ENCODE measurements at places on chromosomes 2 and 18. TPM values are rescaled to one million over a fixed set of nuclear protein-coding genes. Genes with fewer than 3 reads are reported as not detected.

The ERMN gene
- total RNA-seq: 0.27 TPM

- no peak overlapping the region for H3K4me3 ChIP-seq
- no peak for DNase-seq
- H3K27me3 ChIP-seq: no peaks in the 10 kb centered on the region
Measured at GRCh38 chr2:86066007-86066578, 39.6 kb downstream of the POLR1A start.

DNA sequence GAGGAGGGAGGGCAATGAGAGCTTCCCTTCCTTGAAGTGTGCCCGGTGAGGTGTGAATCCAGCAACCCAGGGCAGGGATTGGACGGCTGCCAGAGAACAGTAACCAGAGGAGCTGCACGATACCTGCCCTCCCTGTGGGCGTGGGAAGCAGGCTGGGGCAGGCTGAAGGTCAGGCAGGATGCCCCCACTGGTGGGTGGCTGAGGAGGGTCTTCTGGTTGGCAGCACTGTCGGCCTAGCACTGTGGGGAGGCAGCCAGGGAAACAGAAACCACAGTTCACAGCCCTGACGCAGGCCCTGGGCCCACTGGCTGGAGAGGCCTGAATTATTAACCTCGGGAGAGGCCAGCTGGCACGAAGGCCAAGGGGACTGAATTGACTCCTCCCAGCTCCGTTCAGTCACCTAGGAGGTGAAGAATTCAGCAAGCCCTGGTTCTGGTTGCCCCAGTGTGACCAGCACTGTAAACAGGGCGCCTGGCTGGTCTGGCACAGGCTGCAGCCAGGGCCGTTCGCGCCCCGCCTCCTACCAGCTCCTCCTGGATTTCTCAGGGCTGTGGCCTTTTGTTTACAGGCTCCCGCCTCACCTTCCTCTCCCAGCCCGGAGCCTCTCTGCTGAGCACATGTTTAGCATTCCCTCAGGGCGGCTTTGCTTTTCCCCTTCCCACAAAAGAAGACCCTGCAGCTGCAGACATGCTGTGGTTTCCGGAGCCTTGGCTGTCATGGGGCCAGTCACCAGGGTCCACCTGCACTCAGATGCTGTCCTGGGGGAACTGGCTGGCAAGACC lies 97.8 kb downstream of the B3GNT2 start:
- H3K36me3 ChIP-seq: no peaks in the 10 kb centered on the region
- H3K4me1 ChIP-seq: no peaks in the 10 kb centered on the region
- peak overlapping the region; percentile 5 for H3K4me3 ChIP-seq

GRCh38 chr2:178819992-178820391 lies 12.8 kb upstream of the TTN start:
- H3K36me3 ChIP-seq: no peaks in the 10 kb centered on the region
- H3K4me1 ChIP-seq: no peaks in the 10 kb centered on the region

- no peaks in the 10 kb centered on the region for H3K4me1 ChIP-seq
- no peak overlapping the region for H3K27ac ChIP-seq
- no peaks in the 10 kb centered on the region for H3K27me3 ChIP-seq
- DNase-seq: no peak
- H3K4me3 ChIP-seq: no peak overlapping the region
Measured at GRCh38 chr2:156935616-156936015, 321.9 kb upstream of the GALNT5 start.

DNA sequence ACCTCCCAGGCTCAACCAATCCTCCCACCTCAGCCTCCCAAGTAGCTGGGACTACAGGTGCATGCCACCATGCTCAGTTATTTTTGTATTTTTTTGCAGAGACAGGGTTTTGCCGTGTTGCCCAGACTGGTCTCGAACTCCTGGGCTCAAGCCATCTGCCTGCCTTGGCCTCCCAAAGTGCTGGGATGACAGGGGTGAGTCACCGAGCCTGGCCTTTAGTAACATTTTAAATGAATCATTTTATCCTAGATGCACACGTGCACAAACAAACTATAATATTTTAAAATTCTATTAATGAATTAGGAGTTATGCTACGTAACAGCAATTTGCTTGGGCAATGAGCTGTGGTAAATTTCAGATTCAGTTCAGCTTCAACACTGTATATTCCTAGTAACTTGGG lies 862.5 kb upstream of the ID2 start:
- H3K4me3 ChIP-seq: no peak overlapping the region
- no peak overlapping the region for H3K27ac ChIP-seq
- H3K27me3 ChIP-seq: no peaks in the 10 kb centered on the region
- no peaks in the 10 kb centered on the region for H3K36me3 ChIP-seq

Data from sigmoid colon (tissue), 7 donors.